Muscle of arm (tissue), 14 donors: ENCODE measurements at places on chromosomes 5 and 9. TPM values are rescaled to one million over a fixed set of nuclear protein-coding genes. Genes with fewer than 3 reads are reported as not detected.

- no peak for DNase-seq
These were observed 487.5 kb upstream of the GRIN3A start for GRCh38 chr9:102225841-102226441.

GRCh38 chr5:143826951-143827444 is 15.0 kb downstream of the HMHB1 start:
- DNase-seq: no peak

- DNase-seq: no peak
These were observed 99.2 kb upstream of the GNAQ start for GRCh38 chr9:78130853-78131252.

DNA sequence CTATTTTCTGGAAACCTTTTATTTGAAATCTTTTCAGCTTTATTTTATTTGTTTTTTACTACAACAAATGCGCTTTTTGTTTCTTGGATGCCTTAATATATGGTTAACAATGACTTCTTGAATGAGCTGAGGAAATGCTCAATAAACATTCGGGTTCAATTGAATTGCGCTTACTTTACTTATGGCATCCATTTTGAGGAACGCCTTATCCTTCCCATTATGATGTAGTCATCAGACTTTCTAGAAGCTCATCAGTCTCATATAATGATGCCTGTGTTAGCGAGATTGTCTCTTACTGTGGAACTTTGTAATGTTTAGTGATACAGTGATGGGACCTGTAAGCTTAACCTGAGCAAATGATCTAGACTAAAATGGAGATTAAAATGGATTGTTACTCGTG is 916 bp downstream of the SHLD3 start:
- no peak for DNase-seq

The IGFBPL1 gene
- polyA plus RNA-seq: 0.60 TPM

DNA sequence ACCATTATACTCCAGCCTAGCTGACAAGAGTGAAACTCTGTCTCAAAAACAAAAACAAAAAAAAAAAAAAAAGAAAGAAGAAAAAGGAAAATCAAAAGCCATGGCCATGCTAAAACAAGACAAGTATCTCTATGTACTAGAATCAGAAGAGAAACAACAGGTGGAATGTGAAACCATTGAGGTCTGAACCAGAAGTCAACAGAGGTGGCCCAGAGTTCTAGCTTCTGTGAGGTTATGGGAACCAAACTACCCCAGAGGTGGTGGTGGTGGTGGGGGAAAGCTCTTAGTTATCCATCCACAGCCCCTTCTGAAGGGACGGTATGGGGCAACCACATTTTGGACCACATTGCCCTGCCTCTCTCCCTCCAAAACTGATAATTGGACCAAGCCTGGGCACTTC is 59.5 kb upstream of the ZNF366 start:
- no peak for DNase-seq

The FOXD4L6 gene
- polyA plus RNA-seq: not detected

DNA sequence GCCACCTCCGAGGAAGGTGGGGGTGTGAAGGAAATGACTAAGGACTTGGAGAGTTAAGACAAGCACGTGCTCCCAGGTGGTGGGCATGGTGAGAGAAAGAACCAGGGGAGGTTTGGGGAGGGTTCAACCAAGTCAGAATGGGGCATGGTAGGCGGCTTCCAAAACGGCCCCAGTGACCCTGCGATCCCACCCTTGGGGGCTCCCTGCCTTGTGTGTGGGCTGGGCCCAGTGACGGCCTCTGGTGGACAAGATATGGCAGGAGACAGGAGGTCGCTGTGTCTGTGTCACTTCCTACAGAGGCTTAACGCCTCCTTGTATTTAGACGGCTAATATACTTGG is 51.3 kb upstream of the IRX4 start:
- no peak for DNase-seq

The SMIM33 gene
- not detected for polyA plus RNA-seq

DNA sequence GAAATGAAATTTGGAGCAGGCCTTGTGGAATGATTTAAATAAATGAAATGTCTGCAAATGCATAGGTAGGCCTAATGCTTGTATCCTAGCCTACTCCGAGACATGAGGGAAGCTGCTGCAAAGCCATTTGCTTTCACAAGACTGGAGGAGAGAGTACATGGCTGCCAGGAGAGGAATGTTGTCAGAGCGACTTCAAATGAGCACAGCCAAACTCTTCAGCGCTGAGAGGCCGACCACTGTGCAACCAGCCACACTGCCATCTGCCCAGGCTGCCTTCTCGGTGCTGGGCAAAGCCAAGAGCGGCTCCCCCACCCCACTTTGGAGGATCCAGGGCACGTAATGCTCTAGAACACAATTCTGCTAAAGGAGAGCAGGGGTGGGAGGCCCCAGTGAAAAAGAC is 122.6 kb downstream of the RASEF start:
- no peak for DNase-seq

GRCh38 chr5:74328221-74328630 is 312.3 kb downstream of the ENC1 start:
- no peak for DNase-seq
